ENCODE measurements at places on chromosomes 6 and 20. TPM values are rescaled to one million over a fixed set of nuclear protein-coding genes. Genes with fewer than 3 reads are reported as not detected.

Gene SOX18
- 56.7 TPM for total RNA-seq

GRCh38 chr20:47432834-47433210, 68.9 kb upstream of the NCOA3 start:
- DNase-seq, result no peak
- peaks cover 3% of the 10 kb centered on the region for H3K4me1 ChIP-seq
- H3K36me3 ChIP-seq, result no peaks in the 10 kb centered on the region
- no peak overlapping the region for H3K4me3 ChIP-seq
- no peak overlapping the region for H3K27ac ChIP-seq
- no peaks in the 10 kb centered on the region for H3K27me3 ChIP-seq

GRCh38 chr6:151409260-151409659, 17.9 kb upstream of the ZBTB2 start:
- H3K4me1 ChIP-seq, result no peaks in the 10 kb centered on the region
- no peak overlapping the region for H3K4me3 ChIP-seq
- H3K36me3 ChIP-seq, result peaks cover 32% of the 10 kb centered on the region
- H3K27me3 ChIP-seq, result no peaks in the 10 kb centered on the region
- H3K27ac ChIP-seq, result no peak overlapping the region

- no peak overlapping the region for H3K4me3 ChIP-seq
- H3K27ac ChIP-seq, result no peak overlapping the region
- no peaks in the 10 kb centered on the region for H3K4me1 ChIP-seq
- no peak for DNase-seq
- H3K36me3 ChIP-seq, result no peaks in the 10 kb centered on the region
Measured at GRCh38 chr6:154266560-154267099, 90.0 kb downstream of the IPCEF1 start.

- no peak overlapping the region for H3K4me3 ChIP-seq
- H3K36me3 ChIP-seq, result no peaks in the 10 kb centered on the region
- no peak for DNase-seq
- H3K4me1 ChIP-seq, result no peaks in the 10 kb centered on the region
- no peak overlapping the region for H3K27ac ChIP-seq
- no peaks in the 10 kb centered on the region for H3K27me3 ChIP-seq
Measured at GRCh38 chr6:141077355-141078333, 1055.1 kb upstream of the GJE1 start.

Gene CLPSL2
- not detected for total RNA-seq

DNA sequence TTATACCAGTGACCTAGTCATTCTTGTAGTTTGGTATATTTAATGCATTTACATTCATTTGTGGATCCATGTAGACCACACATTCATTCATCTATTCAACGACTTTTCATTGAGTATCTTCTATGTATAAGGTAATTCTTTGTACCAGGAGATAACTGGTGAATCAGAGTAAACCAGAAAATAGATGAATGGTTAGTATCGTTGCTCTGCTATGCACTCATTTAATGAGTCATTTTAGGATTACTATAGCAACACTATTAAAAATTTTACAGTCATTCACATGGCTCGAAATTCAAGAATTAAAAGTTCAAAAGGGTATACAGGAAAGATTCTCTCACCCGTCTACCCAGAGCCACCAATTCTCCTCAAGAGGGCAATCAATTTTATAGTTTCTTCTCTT, 26.8 kb downstream of the DOK5 start:
- no peaks in the 10 kb centered on the region for H3K36me3 ChIP-seq
- no peak overlapping the region for H3K4me3 ChIP-seq
- no peaks in the 10 kb centered on the region for H3K4me1 ChIP-seq
- no peak for DNase-seq

DNA sequence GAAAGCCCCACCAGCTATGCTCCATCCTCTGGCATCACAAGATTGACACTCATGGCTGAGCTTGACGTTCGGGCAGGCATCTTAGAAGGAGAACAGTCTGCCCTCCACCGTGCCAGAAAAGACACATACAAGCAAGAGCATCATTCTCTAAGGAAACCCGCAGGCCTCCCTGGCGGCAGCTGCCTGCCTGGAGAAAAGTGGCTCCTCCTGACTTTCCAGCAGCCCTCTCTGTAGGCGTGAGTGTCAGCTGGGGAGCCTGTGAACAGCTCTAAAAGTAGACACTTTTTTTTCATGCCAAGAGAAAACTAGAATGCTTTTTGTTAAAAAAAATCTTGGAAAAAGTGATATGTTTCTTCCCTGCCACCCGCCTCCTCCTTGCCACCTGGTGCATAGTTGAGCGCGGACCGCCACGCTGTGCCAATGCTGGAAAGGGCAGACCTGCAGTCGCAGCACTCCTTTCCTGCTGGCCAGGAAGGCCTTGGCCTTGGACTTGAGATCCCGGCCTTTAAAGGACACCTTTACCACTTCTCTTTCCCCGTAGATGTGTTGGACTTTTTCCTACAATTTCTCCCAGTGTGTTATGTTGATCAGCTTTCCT, 29.7 kb upstream of the INSM1 start:
- no peak for DNase-seq
- no peaks in the 10 kb centered on the region for H3K36me3 ChIP-seq
- H3K4me1 ChIP-seq, result no peaks in the 10 kb centered on the region
- H3K27ac ChIP-seq, result no peak overlapping the region
- H3K4me3 ChIP-seq, result no peak overlapping the region

Gene DUSP22
- 60.7 TPM for total RNA-seq

- peaks cover 4% of the 10 kb centered on the region for H3K4me1 ChIP-seq
- H3K27me3 ChIP-seq, result no peaks in the 10 kb centered on the region
- no peak for DNase-seq
- H3K27ac ChIP-seq, result no peak overlapping the region
Measured at GRCh38 chr6:169266746-169267591, 13.3 kb upstream of the THBS2 start.

DNA sequence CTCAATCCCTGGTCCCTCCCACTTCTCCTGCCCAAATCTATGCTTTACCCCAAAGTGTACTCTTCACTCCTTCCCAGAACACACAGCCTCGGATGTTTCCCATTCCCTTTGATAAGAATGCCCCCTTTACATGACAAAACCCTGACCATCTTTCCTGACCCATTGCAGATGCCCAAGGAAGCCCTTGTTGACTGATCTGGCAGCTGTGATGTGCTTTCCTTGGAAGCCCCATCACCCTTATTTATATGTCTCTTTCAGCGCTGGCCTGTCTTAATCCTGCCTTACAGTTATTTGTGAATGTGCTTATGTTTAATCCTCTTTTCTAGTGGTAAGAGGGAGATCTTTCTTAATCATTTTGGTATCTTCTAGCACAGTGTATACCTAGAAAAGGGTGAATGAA, 523.1 kb downstream of the CD83 start:
- DNase-seq, result no peak
- H3K4me3 ChIP-seq, result no peak overlapping the region
- no peak overlapping the region for H3K27ac ChIP-seq
- H3K27me3 ChIP-seq, result no peaks in the 10 kb centered on the region
- no peaks in the 10 kb centered on the region for H3K4me1 ChIP-seq
- no peaks in the 10 kb centered on the region for H3K36me3 ChIP-seq

DNA sequence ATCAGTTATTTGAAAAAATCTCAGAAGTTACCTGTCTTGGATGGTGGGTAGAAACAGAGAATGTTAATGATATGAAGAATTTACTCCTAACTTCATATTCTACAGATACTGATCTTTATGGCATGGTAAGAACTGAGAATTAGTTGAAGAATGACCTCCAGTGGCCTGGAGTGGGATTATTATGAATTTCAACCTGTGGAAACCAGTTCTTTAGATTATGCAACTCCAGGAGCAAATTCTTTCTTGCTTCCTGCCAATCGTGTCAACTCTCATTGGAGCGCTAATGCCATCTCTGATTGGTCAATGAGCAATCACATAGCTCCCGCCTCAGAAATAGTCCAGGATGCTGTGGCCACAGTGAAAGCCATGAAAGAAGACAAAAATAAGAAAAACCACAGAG, 40.6 kb downstream of the LYRM2 start:
- peak; percentile 46 for DNase-seq
- no peaks in the 10 kb centered on the region for H3K27me3 ChIP-seq
- no peaks in the 10 kb centered on the region for H3K36me3 ChIP-seq
- no peak overlapping the region for H3K27ac ChIP-seq
- H3K4me3 ChIP-seq, result no peak overlapping the region

- no peaks in the 10 kb centered on the region for H3K36me3 ChIP-seq
- H3K4me3 ChIP-seq, result peak overlapping the region; percentile 83
- H3K27me3 ChIP-seq, result no peaks in the 10 kb centered on the region
- DNase-seq, result no peak
- peak overlapping the region; percentile 97 for H3K27ac ChIP-seq
Measured at GRCh38 chr6:36443471-36444428, 950 bp downstream of the KCTD20 start.

DNA sequence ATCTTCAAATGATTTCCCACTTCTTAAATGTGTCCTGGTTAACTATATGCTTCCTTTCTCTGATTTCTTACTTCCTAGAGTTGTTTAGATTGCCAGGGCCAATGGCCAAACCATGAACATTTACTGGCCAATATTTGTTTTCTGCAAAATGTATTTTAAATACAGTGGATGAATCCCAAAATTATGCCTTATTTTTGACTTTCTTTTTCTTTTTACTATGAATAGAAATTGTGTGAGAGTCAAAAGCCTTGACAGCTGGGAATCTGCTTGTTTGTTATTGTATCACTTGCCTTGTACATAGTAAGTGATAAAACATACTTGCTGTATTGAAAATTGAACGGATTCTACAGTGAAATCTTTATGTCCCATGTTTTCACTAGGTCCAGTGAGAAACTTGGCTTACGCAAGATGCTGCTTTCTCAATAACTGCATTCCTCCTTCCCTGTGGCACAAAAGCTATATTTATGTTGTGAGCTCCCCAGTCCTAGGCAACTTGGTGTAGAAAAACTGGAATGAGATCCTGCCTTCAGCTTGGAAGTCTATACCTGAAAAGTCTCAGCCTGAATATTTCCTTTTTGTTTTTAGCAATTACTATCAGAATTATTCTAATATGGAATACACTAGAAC, 295.2 kb downstream of the EPHA7 start:
- H3K27me3 ChIP-seq, result no peaks in the 10 kb centered on the region
- no peaks in the 10 kb centered on the region for H3K4me1 ChIP-seq
- DNase-seq, result no peak

- H3K36me3 ChIP-seq, result no peaks in the 10 kb centered on the region
- H3K27me3 ChIP-seq, result no peaks in the 10 kb centered on the region
- no peak overlapping the region for H3K4me3 ChIP-seq
Measured at GRCh38 chr6:32609391-32609730, 19.7 kb upstream of the HLA-DRB1 start.

DNA sequence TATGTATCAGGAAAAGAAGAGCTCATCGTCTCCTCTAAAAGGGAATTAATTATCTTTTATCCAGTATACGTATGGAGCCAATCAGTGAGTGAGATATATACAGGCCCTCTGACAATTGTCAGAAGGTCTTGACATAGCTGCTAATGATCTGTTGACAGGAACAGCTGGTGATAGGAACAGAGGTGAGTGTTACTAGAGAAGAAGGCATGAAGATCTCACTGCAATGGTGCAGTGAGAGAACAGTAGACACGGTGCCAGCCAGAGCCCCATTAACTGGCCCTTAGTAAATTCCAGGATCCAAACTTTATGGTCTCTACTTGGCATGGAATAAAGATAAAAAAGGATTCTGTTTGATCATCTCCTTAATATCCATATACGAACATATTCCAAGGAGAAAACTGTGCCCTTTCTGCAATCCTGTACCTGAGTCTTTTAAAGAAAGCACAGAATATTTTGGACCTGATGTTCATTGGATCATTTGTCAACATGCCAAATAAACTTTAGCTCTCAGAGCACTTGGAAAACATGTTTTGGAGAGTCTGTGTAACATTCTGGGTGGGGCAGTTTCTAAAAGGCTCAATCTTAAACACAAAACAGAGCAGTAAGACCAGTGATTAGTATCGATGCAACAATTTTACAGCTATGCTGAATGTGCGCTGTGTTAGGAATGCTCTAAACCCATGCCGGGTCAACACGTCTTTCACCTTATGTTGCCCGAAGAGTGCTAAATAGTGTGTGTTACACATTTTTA, 135.8 kb upstream of the CITED2 start:
- H3K36me3 ChIP-seq, result no peaks in the 10 kb centered on the region
- no peak overlapping the region for H3K27ac ChIP-seq
- DNase-seq, result no peak
- no peaks in the 10 kb centered on the region for H3K27me3 ChIP-seq

GRCh38 chr20:6265204-6265904, 142.5 kb upstream of the FERMT1 start:
- no peaks in the 10 kb centered on the region for H3K4me1 ChIP-seq
- DNase-seq, result no peak
- no peaks in the 10 kb centered on the region for H3K27me3 ChIP-seq
- no peak overlapping the region for H3K4me3 ChIP-seq

Gene PRR18
- total RNA-seq, result 0.19 TPM

- no peaks in the 10 kb centered on the region for H3K36me3 ChIP-seq
- DNase-seq, result no peak
- no peak overlapping the region for H3K27ac ChIP-seq
- no peaks in the 10 kb centered on the region for H3K4me1 ChIP-seq
Measured at GRCh38 chr6:46051962-46052361, 36.3 kb upstream of the CLIC5 start.

DNA sequence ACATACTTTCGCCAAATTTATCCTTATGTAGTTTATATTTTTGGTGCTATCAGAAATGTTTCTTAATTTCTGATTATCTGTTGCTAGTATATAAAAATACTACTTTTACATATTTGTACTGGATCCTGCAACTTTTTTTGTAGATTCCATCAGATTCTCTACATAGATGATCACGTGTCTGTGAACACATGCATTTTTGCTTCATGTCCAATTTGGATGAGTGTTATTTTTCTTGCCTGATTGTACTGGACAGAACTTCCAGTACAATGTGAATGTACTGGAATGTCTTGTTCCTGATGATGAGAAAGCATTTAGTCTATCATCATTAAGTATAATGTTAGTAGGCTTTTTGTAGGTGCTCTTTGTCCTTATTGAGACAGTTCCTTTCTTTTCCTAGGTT, 25.0 kb upstream of the SSR1 start:
- no peaks in the 10 kb centered on the region for H3K36me3 ChIP-seq
- H3K4me1 ChIP-seq, result no peaks in the 10 kb centered on the region
- H3K4me3 ChIP-seq, result no peak overlapping the region
- DNase-seq, result no peak

- no peaks in the 10 kb centered on the region for H3K36me3 ChIP-seq
- DNase-seq, result no peak
- H3K27me3 ChIP-seq, result no peaks in the 10 kb centered on the region
- H3K4me1 ChIP-seq, result no peaks in the 10 kb centered on the region
- H3K4me3 ChIP-seq, result no peak overlapping the region
- H3K27ac ChIP-seq, result no peak overlapping the region
Measured at GRCh38 chr6:71582820-71583219, 294.2 kb downstream of the OGFRL1 start.

Gene NRN1
- 8.5 TPM for total RNA-seq

DNA sequence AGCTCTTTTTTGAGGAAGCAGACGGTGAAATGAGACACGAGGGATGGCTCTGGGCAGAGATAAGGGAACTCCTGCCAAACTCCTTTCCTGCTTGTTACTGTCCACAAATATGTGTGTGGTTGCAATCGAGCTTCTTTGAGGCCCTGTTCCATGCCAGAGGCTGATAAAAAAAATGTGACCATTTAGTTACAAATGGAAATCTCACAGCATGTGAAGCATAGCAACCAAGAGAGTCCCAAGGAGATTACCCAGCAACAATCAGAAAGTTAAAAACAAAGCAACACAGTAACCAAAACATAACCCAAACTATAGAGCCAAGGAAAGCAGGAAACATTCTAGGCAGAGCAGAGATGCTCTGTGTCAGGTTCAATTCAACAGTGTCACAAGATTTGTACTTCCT, 35.4 kb upstream of the HMGN3 start:
- no peaks in the 10 kb centered on the region for H3K36me3 ChIP-seq
- H3K27ac ChIP-seq, result no peak overlapping the region
- DNase-seq, result no peak
- H3K27me3 ChIP-seq, result no peaks in the 10 kb centered on the region
- no peaks in the 10 kb centered on the region for H3K4me1 ChIP-seq

GRCh38 chr6:74075323-74075722, 379.3 kb downstream of the CD109 start:
- no peaks in the 10 kb centered on the region for H3K4me1 ChIP-seq
- H3K27ac ChIP-seq, result no peak overlapping the region
- DNase-seq, result no peak
- H3K4me3 ChIP-seq, result no peak overlapping the region
